CD4-positive, alpha-beta memory T cell (primary cell): ENCODE measurements at places on chromosomes 5 and 9. TPM values are rescaled to one million over a fixed set of nuclear protein-coding genes. Genes with fewer than 3 reads are reported as not detected.

Gene FGFR4
- 3.0 TPM for total RNA-seq

Gene TMC1
- total RNA-seq = not detected

Gene OTULINL
- 26.3 TPM for total RNA-seq

Gene CCDC180
- 14.2 TPM for total RNA-seq

GRCh38 chr5:67181648-67182221 lies 14.9 kb downstream of the CD180 start:
- no peak for DNase-seq
- H3K27ac ChIP-seq = peak overlapping the region; percentile 16
- H3K4me3 ChIP-seq = no peak overlapping the region
- no peaks in the 10 kb centered on the region for H3K36me3 ChIP-seq

DNA sequence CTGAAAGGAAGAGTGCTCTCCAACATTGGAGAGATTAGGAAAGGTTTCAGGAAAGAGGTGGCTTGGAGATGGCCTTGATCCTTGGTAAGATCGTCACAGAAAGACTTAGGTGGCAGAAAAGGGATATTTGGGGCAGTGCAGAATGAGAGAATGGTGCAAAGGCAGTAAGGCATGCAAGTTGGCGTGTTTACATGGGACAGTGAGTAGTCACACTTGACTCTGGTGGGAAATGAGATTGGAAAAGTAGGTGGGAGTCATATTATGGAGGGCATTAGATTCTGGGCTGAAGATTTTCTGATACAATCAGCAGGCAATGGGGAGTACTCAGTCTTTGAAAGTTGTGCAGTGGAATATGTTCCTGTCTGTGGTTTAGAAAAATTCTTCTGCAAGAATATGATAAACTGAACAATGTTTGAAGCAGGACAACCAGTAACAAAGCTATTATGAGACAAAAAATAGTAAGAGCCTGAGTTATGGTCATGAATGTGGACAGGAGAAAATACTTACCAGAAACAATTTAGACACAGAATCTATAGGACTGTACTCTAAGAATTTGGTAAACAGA lies 76.2 kb upstream of the ANKRD55 start:
- DNase-seq = no peak
- no peak overlapping the region for H3K4me3 ChIP-seq
- no peaks in the 10 kb centered on the region for H3K27me3 ChIP-seq
- H3K4me1 ChIP-seq = no peaks in the 10 kb centered on the region
- H3K27ac ChIP-seq = no peak overlapping the region

- no peak overlapping the region for H3K4me3 ChIP-seq
- H3K4me1 ChIP-seq = no peaks in the 10 kb centered on the region
- no peaks in the 10 kb centered on the region for H3K36me3 ChIP-seq
- no peaks in the 10 kb centered on the region for H3K27me3 ChIP-seq
- H3K27ac ChIP-seq = no peak overlapping the region
Measured at GRCh38 chr5:172797771-172798191, 26.8 kb upstream of the DUSP1 start.

GRCh38 chr5:139482050-139482889 lies at the start of gene STING1:
TSS of gene STING1 (minus strand) at chr5:139482758. CDS start at chr5:139481704, 1,054 bp downstream.
- no peaks in the 10 kb centered on the region for H3K27me3 ChIP-seq
- DNase-seq = peak; percentile 78
- H3K36me3 ChIP-seq = peaks cover 14% of the 10 kb centered on the region
- peaks cover 46% of the 10 kb centered on the region for H3K4me1 ChIP-seq
- peak within 1 kb of the TSS; percentile 86 for H3K27ac ChIP-seq
- peak within 1 kb of the TSS; percentile 82 for H3K4me3 ChIP-seq

- no peak for DNase-seq
- no peak overlapping the region for H3K4me3 ChIP-seq
- no peak overlapping the region for H3K27ac ChIP-seq
- peaks cover 20% of the 10 kb centered on the region for H3K4me1 ChIP-seq
- H3K27me3 ChIP-seq = no peaks in the 10 kb centered on the region
- peaks cover 21% of the 10 kb centered on the region for H3K36me3 ChIP-seq
Measured at GRCh38 chr9:136942881-136943230, 1.7 kb downstream of the FBXW5 start.
